ENCODE measurements at places on chromosomes 5 and 9. TPM values are rescaled to one million over a fixed set of nuclear protein-coding genes. Genes with fewer than 3 reads are reported as not detected.

- peak; percentile 82 for DNase-seq
Observed at GRCh38 chr5:151213803-151214613, 9.9 kb downstream of the CCDC69 start.

DNA sequence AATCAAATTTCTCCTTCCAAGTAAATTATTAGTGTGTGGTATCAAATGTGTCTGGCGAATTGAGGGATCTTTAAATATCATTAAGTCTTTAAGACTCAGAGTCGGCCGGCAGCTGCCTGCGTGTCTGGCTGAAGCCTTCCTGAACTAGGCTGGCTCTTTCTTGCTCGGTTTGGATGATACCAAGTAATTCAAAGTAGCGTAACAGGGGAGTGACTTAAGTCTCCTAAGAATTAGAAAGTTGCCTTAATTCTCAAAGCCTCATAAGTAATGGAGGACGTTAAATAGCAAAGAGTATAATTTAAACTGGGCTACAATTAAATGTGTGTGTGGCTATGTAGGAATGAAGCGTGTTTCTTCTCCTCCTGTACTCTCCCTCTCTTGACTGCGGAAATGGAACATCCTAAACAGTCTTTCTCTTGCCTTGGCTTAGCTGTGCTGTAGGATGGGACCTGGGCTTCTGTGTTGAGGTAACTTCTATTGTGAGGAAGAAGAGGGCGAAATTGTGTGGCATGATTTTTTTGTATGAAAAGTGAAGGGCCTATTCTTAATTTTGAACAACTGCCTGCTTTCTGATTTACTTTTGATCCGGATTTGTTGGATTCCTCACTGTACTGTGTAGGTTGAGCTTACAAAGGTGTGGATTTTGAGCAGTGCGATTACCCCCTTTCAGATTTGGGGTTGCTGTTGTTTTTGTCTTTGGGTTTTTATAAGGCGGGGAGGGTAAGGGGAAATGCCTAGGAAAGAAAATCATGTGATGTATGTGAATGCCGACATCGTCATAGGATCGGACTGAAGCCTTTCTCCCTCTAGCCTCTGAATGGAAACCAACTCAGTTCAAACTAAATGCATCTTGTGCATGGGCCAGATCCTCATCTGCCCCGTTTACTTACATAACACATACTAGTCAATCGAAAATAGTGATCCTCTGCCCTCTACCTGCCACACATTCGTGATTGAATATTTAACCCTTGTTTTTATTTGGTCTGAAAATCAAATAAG, 29.9 kb downstream of the CPEB4 start:
- peak; percentile 81 for DNase-seq

- no peak for DNase-seq
Observed at GRCh38 chr5:132486318-132487094, 4.1 kb downstream of the IRF1 start.

- DNase-seq = no peak
Observed at GRCh38 chr5:1190837-1191239, 10.6 kb upstream of the SLC6A19 start.

- peak; percentile 79 for DNase-seq
Observed at GRCh38 chr5:149114403-149115312, 26.6 kb upstream of the ABLIM3 start.

DNA sequence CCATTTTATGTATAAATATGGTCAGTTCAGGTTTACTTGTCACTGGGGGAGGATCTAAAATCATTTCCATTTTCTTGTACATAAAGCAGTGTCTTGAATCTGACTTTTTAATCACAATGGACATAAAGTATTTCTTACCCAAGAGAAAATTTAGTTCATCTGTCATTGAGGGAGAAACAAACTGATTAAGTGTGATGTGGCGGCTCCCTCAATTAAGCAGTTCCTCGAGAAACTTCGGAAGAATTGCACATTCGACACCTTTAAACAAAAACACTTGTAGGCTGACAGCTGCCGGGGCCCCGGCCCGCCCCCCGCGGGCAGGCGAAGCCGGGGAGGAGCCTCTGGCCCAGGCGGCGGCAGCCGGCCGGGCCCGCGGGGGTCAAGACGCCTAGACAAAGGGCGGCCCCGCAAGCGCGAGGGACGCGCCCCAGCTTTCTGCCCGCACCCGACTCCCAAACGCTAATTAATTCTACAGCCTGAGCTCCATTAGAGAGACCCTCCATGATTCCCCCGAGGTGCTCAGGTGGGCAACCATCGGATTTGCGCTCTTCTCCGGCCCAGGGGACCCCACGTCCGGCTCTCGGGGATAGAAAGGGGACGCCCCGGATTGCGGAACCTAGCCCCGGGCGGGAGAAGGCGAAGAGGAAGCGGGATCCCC, 750 bp downstream of the TRIM36 start:
- DNase-seq = peak; percentile 44

- DNase-seq = no peak
Observed at GRCh38 chr5:78327761-78328510, 32.5 kb upstream of the SCAMP1 start.

GRCh38 chr5:123647066-123647465, 135.1 kb downstream of the CSNK1G3 start:
- DNase-seq = no peak

DNA sequence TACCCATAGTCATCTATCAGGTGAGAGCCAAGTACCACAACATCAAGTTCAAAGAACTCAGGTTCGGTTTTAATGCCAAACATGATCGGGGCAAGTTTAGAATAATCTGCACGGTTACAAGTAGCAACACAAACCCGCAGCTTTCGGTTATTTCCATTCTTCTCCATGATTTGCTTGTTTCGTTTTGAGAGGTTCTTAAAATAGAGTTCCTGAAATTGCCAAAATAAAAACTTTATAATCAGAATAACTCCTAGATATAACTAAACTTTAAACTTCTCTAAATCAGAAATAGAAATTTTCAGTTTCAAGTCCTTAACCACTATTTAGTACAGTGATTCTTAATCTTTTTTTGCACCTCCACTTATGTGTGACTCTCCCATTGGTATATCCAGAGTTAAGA, 9.1 kb downstream of the GNE start:
- DNase-seq = no peak

- no peak for DNase-seq
Observed at GRCh38 chr9:18228101-18228500, 245.9 kb upstream of the ADAMTSL1 start.

GRCh38 chr5:170597872-170598271, 94.1 kb downstream of the KCNIP1 start:
- peak; percentile 57 for DNase-seq

- peak; percentile 99 for DNase-seq
Observed at GRCh38 chr5:57494104-57495098, 11.8 kb upstream of the ACTBL2 start.

- DNase-seq = no peak
Observed at GRCh38 chr5:131677115-131677514, 42.1 kb upstream of the RAPGEF6 start.

DNA sequence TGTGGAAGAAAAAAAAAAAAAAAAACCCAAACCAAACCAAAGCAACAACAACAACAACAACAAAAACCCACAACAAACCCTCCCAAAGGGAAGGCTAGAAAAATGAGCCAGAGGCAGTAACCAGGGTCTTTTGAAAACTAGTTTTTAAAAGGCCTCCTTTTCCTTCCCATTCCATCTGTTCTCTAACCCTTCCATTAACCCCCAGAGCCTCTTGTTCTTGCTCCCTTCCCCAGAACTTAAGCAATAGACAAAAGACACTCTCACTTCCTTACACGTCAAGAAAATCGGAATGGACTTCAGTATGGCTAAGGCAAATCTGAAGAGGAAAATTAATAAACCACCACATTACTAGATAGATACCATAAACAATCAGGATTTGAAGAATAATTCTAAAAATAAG, 292.8 kb downstream of the ARL15 start:
- no peak for DNase-seq

DNA sequence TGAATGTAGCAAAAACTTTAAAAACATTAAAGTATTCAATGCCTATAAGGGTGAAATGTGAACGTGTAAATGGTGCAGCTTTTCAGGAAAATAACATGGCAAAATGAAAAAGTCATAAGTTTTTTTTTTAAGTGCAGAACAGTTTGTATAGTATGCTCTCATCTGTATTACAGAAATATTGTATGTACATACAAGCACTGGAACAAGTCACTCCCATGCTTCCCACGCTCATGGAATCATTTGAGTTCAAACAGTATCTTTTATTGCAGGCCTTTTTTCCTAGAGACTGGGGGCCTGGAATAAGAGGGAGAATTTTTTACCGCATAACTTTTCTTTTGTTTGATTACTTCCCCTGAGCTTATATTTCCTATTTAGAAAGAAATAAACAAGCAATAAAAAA, 94.1 kb downstream of the SSBP2 start:
- no peak for DNase-seq

- peak; percentile 14 for DNase-seq
Observed at GRCh38 chr5:61631438-61631941, 299.4 kb downstream of the ZSWIM6 start.

DNA sequence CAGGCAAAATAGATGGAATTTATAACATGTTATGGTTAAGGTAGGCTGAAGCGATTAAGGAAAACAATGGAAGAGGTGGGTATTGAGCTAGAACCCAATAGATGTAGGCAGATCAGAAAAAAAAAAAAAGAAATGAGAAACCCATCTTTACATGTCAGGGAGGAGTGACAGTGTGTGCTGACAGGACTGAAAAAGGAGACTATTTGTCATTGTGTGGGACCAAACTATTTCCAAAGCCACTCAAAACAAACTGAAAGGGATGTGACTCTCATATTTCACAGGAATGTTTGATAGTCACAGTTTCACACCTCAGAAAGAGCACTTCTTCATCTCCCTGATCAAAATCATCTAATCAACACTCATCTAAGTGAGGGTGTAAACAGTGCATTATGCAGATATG, 122.3 kb upstream of the KIF2A start:
- no peak for DNase-seq

DNA sequence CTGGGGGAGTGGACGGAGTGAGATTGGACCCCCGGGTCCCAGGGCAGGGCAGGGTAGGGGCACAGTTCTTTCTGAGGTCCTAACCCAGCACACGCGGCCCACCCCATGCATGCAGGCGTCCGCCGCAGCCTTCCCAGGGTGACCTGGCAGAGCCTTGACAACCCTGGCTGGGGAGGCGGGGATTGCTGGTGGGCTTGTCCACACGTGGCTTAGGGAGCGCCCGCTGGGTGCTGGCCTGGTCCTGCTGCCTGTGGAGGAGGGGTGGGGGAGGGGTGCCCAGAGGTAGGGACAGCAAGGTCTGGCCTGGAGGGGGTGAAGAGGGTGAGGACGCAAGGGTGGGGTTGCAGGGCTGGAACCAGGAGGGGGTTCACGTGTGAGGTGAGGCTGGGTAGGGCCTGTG, 6.0 kb downstream of the RXRA start:
- DNase-seq = no peak

DNA sequence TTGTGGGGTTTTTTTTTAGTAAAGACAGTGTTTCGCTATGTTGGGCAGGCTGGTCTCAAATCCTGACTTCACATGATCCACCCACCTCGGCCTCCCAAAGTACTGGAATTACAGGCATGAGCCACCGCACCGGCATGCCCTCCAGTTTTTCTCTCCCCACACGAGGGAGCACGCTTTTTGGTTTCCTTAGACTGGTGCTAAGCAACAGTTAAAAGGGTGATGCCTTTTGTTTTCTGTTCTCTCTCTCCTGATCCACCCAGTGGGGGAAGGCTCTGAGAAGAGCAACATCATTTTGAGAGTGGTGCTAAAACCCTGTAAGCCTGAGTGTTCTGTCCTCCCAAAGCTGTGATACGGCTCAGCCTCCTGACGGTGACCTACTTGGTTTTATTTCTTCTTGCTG, 146.6 kb downstream of the MAN2A1 start:
- DNase-seq = no peak

DNA sequence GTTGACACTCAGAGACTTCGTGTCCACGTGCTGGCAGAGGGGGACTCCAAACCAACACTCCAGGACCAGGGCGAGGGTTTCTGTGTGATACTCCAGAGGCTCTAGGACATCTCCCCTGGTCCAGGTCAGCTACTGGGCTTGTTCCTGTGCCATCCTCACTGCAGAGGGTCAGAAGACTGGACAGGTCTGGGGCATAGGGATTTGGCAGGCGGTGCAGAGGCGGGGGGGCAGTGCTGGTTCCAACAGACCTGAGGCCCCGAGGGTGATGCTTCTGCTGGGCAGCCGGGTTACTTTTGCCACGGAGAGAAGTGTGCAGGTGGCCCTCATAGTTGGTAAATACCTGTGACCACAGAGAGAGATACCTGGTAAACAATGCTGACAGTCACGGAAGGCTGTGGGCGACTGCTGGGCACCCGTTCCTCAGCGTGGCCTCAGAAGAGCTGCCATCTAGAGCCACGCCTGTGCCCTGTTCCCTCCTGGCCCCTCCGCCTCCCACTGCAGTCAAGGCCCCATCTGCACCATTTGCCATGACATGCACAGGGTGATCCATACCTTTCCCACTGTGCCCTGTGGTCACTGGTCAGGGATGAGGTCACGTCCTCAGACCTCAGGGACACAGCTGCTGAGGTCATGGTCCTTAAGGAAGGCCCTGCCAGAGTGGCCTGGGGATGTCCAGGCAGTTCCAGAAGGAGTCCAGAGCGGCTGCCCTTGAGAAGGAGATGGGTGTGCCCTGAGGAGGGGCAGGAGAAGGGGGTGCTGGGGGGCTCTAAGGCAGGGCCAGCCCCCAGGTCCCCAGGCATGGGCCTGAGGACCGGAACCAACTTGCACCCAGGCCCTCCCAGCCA, 30.0 kb downstream of the TRIP13 start:
- DNase-seq = no peak

- no peak for DNase-seq
Observed at GRCh38 chr5:429453-430188, 13.4 kb upstream of the EXOC3 start.

- no peak for DNase-seq
Observed at GRCh38 chr9:125462861-125463291, 201.2 kb downstream of the GAPVD1 start.

DNA sequence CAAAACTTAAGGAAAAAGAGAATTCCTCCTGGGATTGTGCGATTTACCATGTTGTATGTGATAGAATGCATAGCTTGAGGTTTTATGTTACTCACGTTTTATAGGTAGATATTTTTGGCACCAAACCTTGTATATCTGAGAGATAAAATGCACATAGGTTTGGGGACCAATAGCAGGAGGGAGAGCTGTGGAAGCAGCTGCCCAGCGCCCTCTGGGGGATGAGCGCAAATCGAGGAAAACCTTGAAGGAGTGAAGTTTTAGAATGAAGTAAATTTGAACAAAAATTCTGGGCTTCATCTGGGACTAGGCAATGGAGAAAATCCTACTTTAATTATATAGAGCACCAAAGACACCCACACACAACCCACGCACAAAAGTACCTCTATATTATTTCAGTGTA, 197.0 kb downstream of the ADCY2 start:
- DNase-seq = peak; percentile 43

KCNMB1 gene
- total RNA-seq = 0.86 TPM

DNAI1 gene
- total RNA-seq = not detected

TMEM232 gene
- not detected for total RNA-seq

BSPRY gene
- not detected for total RNA-seq

SNAPC4 gene
- total RNA-seq = 19.9 TPM

FCN1 gene
- not detected for total RNA-seq

IFNA1 gene
- total RNA-seq = not detected

NR6A1 gene
- total RNA-seq = 5.1 TPM

CD74 gene
- not detected for total RNA-seq

NFIB gene
- total RNA-seq = 19.4 TPM

ANKRD34B gene
- 0.06 TPM for total RNA-seq

OR2K2 gene
- total RNA-seq = not detected

Data from Daoy (cell line).